Body of pancreas (tissue), 4 donors: ENCODE measurements at places on chromosomes 5 and 9.

DNA sequence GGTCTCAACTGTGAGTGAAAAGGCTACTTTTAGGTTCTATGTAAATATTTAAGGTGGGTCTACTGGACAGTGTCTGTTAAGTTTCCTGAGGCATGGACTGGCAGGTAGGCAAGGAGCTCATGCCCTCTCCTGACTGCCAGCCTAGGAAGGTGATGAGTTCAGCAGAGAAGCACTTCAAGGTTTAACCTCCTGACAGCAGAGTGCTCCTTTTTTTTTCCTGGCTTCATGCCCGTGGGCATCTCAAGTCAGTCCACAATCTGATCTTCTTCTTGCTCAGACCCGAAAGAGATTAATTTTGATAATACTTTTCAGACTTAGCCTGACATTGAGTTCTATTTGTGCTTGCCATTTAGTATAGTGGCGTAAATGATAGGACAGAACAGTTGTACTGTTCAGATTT lies 241.9 kb upstream of the NREP start:
- no peak for DNase-seq

DNA sequence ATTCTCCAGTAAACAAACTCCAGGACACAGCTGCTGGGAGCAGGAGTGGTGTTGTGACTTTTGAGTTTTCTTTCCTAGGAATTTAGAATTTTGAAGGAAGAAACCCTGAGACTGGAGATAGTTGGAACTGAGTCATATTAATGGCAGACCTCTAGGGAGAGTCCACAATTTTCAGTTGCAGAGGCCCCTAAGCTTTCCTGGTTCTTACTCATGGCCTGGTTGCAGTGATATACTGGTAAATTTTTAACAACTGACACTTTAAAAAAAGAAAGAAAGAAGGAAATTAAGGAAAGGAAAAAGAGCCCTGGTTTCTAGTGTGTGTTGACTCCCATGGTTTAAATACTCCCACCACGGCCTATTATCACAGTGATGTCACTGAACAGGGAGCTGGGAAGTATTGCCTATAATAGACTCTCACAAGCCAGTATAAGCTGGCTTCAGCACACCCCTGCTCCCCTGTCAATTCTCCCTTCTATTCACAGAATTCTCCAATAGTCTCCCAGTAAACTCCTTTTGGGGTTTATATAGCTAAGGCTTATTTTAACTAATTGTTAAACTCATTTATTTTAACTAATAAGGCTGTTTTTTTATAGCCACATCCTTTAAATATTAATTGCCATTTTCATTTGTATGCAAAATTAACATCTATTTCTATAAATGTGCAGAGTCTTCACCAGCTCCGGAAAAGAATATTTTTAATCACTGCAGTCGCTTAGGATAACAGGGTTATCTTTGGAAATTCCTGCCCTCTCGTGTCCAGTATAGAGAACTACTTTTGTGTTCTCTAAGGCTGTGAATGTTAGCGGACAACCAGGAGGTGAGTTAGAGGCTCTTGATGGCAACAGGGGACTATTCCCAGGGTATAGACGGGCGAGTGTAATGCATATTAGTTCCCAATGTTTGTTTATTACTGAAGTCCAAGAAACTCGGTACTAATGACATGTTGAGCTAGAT lies 59.7 kb downstream of the GGTA1 start:
- no peak for DNase-seq

DNA sequence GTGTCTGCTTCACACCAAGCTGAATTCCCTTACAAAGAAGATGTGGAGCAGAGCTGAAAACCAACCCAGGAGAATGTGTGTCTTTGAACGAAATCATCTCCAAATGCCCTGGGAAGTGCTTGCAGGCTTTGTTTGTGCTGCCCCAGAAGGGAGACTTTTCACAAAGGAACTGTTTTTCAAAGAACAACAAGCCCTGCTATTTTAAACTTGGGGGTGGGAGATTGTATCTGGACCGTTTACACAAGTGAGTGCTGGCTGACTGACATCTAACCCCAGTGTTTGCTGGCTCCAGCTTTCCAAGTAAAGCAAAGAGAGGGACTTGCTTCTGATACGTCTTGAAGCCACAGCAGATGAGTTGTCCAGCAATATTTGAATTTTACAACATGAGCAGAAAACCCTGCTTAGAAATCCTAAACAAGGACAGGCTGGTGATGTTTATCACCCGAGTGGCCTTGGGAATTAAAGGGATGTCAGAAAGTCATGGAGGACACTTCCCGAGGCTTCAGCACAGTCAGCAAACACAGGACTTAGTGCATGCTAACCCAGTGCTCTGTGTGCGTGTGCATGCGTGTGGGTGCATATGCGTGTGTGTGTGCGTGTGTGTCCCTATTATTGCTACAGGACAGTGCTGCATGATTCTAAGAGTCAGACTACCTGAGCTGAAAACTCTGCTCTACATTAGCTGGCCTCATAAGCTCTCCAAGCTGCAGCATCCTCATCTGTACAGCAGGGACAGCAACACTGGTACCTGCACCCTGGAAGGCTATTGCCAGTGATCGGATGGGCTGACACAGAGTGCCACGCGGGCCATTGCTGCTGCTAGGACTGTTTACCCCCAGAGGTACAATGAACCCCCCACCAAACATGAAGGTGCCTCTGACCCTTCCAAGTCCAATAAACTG lies 1.4 kb downstream of the ADAMTS12 start:
- no peak for DNase-seq

DNA sequence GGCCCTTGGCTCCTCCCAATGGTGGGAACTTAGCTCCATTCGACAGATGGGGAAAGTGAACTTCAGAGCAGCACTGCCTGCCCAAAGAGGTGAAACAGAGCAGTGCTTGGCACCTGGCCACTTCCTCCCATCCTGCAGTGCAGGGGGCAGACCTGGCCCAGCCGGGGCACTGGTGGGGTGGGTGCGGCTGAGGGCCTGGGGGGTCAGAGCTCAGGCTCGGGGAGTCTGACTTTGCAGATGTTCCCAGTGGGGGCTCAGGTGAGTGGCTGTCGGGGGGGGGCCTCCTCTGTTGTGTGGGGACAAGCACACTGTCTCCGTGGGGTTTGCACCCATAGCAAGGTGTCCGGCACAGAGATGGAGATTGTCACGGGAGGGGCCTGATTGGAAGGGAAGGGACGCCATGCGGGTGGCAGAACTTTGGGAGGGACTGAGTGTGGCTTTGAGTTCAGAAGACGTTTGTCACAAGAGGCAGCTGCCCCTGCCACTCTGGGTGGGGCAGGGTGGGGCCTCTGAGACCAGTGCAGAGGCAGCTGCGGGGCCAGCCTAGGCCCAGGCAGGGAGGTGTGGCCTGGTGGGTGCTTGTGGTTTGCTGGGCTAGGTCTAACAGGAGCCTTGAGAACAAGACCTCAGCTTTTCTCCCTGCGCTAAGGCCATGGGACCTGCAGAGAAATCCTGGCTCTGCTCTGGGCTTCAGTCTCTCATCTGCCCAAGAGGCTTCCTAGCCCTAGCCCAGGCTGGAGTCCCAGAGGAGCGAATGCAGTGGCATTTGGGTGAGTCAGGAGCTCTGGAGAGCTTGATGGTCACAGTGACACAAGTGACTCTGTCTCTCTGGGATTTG lies 2.5 kb downstream of the MYMK start:
- DNase-seq = no peak

- DNase-seq = peak; percentile 11
Measured at GRCh38 chr5:127856292-127856691, 153.1 kb downstream of the CCDC192 start.

- no peak for DNase-seq
Measured at GRCh38 chr9:120774719-120775118, 18.5 kb downstream of the FBXW2 start.

DNA sequence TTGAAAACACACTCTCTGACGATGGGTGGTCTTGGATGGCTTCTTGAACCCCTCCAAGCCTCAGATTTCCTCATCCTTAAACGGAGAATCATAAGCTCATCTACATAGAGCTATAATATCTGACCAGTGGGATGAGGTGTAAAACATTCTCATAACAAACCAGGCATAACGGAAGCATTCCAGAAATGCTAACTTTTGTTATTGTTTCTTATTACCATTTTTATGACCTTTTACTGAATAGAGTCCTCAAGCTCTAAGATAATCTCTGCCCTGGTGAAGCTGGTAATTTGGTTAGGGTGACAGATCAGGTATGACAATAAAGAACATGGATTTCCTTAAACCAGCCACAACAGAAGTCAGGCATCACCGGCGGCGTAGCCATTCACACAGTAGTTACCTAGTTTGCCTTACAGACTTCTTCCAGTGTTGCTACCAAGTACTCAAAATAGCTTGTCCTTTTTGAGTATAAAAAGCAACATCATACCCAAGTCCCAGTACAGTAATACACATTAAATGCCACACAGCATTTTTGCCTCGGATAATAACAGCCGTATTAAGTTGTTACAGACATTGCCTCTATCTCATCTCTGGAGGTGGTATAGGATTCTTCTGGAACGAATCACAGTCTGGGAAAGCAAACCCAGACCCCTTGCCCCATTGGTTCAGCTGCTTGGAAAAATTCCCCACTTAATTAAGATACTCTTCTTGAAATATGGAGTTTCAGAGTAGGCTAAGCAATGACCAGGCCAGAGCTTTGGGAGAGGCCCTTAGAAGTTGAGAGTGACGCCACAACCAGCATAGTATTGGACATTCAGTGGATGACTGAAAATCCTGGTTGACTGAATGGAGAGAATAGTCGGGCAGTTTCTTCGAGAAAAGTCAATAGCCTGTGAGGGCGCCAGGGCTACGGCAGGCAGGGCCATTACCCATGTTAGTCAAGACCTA lies 252.5 kb downstream of the SLIT3 start:
- no peak for DNase-seq

DNA sequence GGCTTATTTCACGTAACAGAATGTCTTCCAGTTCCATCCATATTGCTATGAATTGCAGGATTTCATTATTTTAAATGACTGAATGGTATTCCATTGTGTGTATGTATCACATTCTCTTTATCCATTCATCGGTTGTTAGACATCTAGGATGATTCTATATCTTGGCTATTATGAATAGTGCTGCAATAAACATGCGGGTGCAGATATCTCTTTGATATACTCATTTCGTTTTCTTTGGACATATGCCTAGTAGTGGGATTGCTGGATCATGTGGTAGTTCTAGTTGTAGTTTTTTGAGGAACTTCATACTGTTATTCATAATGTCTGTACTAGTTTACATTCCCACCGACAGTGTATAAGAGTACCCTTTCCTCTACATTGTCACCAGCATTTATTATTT lies 460.5 kb downstream of the MAN2A1 start:
- no peak for DNase-seq

GRCh38 chr9:109632817-109633216 lies 134.7 kb upstream of the PTPN3 start:
- DNase-seq = no peak

- no peak for DNase-seq
Measured at GRCh38 chr9:15262581-15262980, 44.4 kb downstream of the TTC39B start.

GRCh38 chr5:170464280-170465127 lies 39.3 kb upstream of the KCNIP1 start:
- no peak for DNase-seq

DNA sequence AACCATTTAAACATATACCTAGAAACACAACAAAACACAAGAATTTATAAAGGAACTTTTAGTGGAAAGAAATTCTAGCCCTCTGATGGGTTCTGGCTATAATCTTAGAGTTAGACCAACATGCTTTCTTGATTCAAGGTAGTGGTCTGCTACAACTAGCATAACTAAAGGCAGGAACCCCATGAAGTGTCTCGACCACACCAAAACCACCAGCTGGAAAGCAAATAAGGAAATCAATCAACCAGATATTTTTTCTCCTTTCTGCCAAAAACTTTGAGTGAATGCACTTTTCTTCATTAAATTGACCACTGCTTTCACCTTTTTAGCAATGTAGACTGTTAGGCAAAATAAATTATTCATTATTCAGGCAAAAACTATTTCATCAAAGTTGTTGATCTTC lies 346.4 kb downstream of the EBF1 start:
- no peak for DNase-seq

DNA sequence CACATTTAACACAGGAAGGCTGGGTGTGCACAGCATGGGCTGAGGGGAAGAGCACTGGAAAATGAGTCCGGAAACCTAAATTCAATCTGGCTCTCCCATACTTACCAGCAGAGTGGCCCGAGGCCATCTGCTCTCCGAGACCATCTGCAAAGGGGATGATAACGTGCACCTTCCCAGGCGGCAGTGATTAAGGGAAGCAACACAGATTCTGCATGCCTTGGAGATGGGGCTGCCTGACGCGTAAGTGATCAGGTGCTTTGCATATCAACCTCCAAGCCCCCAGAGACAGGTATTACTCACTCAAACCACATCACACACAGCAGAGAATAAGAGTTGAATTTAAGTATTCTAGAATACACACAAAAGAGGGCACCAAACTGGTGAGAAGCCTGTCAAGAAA lies 9.1 kb downstream of the EPB41L4B start:
- DNase-seq = no peak

DNA sequence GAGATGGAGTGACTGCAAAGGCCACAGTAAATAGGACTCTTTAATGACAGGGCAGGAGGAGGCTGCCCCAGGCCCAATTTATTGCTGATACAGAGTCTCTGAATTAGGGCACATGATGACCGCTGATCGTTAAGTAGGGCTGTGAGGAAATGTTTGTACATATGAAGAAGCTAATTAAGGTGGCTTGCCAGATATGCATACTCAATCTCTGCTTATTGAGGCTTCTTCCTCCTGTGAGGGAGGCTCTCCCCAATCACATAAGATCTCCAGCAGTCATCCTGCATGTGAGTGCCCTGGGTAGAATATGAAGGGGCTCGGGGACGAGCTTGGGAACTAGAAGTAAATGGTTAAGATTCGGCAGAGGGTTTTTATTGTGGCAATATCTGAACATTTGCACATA lies 8.2 kb upstream of the CD180 start:
- DNase-seq = no peak

GRCh38 chr5:95020345-95020744 lies 264.5 kb downstream of the MCTP1 start:
- DNase-seq = no peak

DNA sequence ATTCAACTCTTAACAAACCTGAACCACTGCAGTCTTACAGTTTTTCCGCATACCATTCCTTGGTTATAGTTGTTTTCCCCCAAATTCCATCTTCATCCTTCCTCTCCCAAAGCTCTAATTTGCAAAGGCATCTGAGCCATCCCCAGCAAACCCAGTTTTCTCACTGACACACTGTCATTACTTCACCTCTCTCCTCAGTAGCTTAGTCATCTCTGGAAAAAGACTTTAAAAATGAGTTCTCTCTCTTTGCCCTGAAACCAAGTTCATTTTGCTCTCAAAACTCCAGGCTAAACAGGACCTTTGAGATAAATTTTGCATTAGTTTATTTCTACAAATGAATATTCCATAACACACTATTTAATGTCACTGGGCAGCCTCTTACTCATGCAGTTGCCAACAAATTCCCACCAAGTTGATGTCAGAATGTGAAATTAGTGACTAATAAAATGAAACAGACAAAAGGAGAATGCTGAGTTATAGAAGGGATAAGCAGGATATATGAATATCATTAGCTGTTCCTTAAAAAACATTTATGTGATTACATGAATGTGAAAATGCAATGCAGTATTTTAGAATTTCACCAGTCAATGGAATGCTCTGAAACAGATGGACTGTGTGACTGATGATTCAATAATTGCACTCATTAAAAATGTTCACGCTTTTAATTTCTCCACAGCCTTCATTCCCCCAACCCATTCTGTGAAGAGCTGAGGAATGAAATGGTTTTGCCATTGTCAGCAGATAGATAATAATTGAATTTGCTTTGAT lies 107.4 kb upstream of the DMAC1 start:
- no peak for DNase-seq

- no peak for DNase-seq
Measured at GRCh38 chr9:107594908-107595530, 105.5 kb upstream of the KLF4 start.
